Pulmonary artery endothelial cell (primary cell): ENCODE measurements at places on chromosomes 13 and 19. TPM values are rescaled to one million over a fixed set of nuclear protein-coding genes. Genes with fewer than 3 reads are reported as not detected.

The CCL25 gene
- total RNA-seq = not detected in 2 replicates

The KLK12 gene
- not detected in 2 replicates for total RNA-seq

The COL4A1 gene
- 350 and 383 TPM in 2 replicates for total RNA-seq

The DAND5 gene
- 0.07 TPM in 1 of 2 replicates, not detected in the other for total RNA-seq

The SPIB gene
- 0.04 TPM in 1 of 2 replicates, not detected in the other for total RNA-seq

The MZT1 gene
- total RNA-seq = 16.2 and 20.1 TPM in 2 replicates

The NLRP5 gene
- not detected in 2 replicates for total RNA-seq

The CDX2 gene
- not detected in 2 replicates for total RNA-seq

The BEST2 gene
- not detected in 2 replicates for total RNA-seq

The FCAR gene
- not detected in 2 replicates for total RNA-seq

The STXBP2 gene
- 29.5 and 30.9 TPM in 2 replicates for total RNA-seq

The ZNF738 gene
- 3.8 and 6.6 TPM in 2 replicates for total RNA-seq

The KEAP1 gene
- 86.3 and 103 TPM in 2 replicates for total RNA-seq

The CYP4F12 gene
- not detected in 2 replicates for total RNA-seq

The MIA gene
- 0.20 TPM in 1 of 2 replicates, not detected in the other for total RNA-seq

The SLITRK6 gene
- total RNA-seq = not detected in 2 replicates
